SK-N-DZ (cell line): ENCODE measurements at places on chromosomes 16 and 17.

- DNase-seq = no peak
These were observed 683.5 kb upstream of the CA10 start for GRCh38 chr17:52841971-52842370.

- DNase-seq = no peak
These were observed 11.3 kb upstream of the RPL13 start for GRCh38 chr16:89549007-89549700.

- no peak for DNase-seq
These were observed 225.7 kb downstream of the CBLN1 start for GRCh38 chr16:49055824-49056545.

DNA sequence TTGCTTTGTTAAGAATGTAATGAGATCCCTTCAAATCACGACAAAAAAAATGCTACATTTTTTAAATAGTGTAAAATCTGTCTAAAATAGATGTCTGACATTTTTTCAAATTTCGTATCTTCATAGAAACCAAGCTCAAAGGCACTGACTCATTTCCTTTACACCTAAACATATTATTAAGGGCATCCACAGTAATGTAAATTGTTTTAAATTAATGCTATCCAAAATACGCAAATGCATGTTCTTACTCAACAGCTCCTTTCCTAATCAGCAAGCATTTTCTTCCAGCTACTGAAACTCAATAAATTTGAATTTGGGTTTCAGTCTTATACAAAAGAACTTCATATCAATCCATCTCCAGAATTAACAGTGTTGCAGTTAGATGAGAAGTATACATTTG lies 4.3 kb downstream of the C16orf87 start:
- no peak for DNase-seq

- DNase-seq = peak; percentile 79
These were observed 144.7 kb upstream of the HS3ST3A1 start for GRCh38 chr17:13746404-13746803.

- no peak for DNase-seq
These were observed 39.2 kb upstream of the FAM20A start for GRCh38 chr17:68640242-68640989.

DNA sequence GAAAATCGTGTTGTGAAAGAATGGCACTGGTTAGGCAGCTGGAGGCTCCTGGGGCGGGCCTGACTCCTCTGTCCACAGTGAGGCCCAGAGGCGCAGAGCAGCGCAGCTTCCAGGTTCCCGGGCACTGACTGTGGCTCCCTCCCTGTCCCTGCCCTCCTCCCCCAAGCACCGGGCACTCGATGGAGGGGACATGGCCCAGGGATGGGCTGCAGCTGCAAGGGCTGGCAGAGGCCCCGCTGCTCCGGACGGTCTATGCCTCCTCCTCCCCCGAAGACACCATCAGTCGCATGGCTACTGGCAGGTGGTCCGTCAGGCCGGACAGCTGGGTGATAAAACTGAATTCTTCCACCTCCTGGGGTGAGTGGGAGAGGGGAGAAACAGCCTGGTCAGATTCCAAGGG lies 50.1 kb downstream of the PRMT7 start:
- no peak for DNase-seq
